ENCODE measurements at places on chromosomes 6 and 20. TPM values are rescaled to one million over a fixed set of nuclear protein-coding genes. Genes with fewer than 3 reads are reported as not detected.

Gene PLCB1
- 13.4 TPM for total RNA-seq

Gene LAMA4
- 494 TPM for total RNA-seq

Gene RIN2
- 61.4 TPM for total RNA-seq

Gene MYL9
- total RNA-seq, result 25.4 TPM

Gene TOX2
- 4.4 TPM for total RNA-seq

Gene MRPL2
- 13.9 TPM for total RNA-seq

Gene RSPH4A
- total RNA-seq, result 0.17 TPM

Gene OR2J3
- not detected for total RNA-seq

Gene SIRPD
- not detected for total RNA-seq

Gene BEND6
- 12.6 TPM for total RNA-seq

Gene SLC22A3
- total RNA-seq, result 0.26 TPM

Gene CFAP206
- 0.26 TPM for total RNA-seq

Gene GTSF1L
- not detected for total RNA-seq

Gene PRKN
- 5.6 TPM for total RNA-seq

Gene THBS2
- 269 TPM for total RNA-seq

Gene ZNF292
- 22.6 TPM for total RNA-seq

Gene PTCHD4
- 5.8 TPM for total RNA-seq

Gene TRMT11
- 18.5 TPM for total RNA-seq

Gene SOBP
- total RNA-seq, result 6.3 TPM

Gene FOXA2
- not detected for total RNA-seq

Gene DYNLT1
- total RNA-seq, result 85.3 TPM

Gene ZBP1
- not detected for total RNA-seq

Gene CMTR1
- 44.8 TPM for total RNA-seq

Gene CD109
- total RNA-seq, result 12.8 TPM

Gene KCNK5
- total RNA-seq, result under 0.01 TPM

Gene TRIM31
- total RNA-seq, result not detected

Gene SH3BGRL2
- 3.3 TPM for total RNA-seq

Gene PEX6
- 61.4 TPM for total RNA-seq

Gene KIAA0408
- total RNA-seq, result 1.3 TPM

Gene HLA-DRB1
- total RNA-seq, result under 0.01 TPM

Gene DEFB124
- total RNA-seq, result not detected

Gene HLA-DOB
- 0.26 TPM for total RNA-seq

Gene KHDC1
- 5.1 TPM for total RNA-seq

Gene PANK2
- 50.8 TPM for total RNA-seq

Gene OLIG3
- not detected for total RNA-seq

Gene DOP1A
- total RNA-seq, result 33.7 TPM

Gene THEMIS
- total RNA-seq, result not detected

Gene CST4
- total RNA-seq, result 0.17 TPM

Gene MYLK4
- total RNA-seq, result 0.26 TPM

Gene ATAT1
- 3.9 TPM for total RNA-seq

Gene FAM83D
- total RNA-seq, result 21.3 TPM

Gene COL21A1
- total RNA-seq, result 2.3 TPM

Gene HTR1E
- total RNA-seq, result not detected

Gene TBPL1
- total RNA-seq, result 15.4 TPM

Gene KIF25
- total RNA-seq, result 0.26 TPM

Gene ANGPT4
- under 0.01 TPM for total RNA-seq

Gene CASS4
- total RNA-seq, result 14.9 TPM

Gene CLPSL2
- total RNA-seq, result not detected

Gene GRM1
- total RNA-seq, result 0.17 TPM

Gene FUCA2
- total RNA-seq, result 60.8 TPM

All from fibroblast of lung (primary cell).